ENCODE measurements at places on chromosomes 5 and 9. TPM values are rescaled to one million over a fixed set of nuclear protein-coding genes. Genes with fewer than 3 reads are reported as not detected.

DNA sequence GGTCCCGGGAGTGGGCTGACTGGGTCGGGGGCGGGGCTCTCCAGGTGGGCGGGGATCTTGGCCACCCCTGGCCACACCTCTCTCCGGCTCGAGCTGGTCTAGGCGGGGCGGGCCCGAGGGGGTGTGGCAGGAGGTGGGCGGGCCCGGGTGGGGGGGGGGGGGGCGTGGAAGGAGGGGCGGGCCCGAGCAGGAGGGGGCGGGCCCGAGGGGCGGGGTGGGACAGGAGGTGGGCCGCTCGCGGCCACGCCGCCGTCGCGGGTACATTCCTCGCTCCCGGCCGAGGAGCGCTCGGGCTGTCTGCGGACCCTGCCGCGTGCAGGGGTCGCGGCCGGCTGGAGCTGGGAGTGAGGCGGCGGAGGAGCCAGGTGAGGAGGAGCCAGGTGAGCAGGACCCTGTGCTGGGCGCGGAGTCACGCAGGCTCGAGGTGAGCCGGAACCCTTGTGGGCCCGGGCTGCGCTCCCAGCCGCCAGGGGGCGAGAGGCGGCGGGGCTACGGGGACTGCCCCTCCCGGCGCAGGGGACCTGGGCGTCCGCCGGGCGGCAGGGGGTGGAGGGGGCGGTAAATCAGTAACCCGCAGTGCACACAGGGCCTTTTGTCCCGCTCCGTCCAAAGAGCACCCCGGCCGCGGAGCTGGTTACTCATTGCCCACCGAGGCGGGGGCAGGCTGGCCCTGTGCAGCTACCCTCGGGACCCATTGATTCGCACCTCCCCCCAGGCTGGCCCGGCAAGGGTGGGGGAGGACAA, at the start of gene FGFR4:
FGFR4 (plus strand) TSS at position 262 of the 744 bp plus-strand sequence. CDS start 2,688 bp downstream, outside the sequence.
- H3K27ac ChIP-seq: no peak within 1 kb of the TSS
- peaks cover 84% of the 10 kb centered on the region for H3K27me3 ChIP-seq
- peak; percentile 56 for DNase-seq
- H3K4me1 ChIP-seq: peaks cover 28% of the 10 kb centered on the region
- H3K4me3 ChIP-seq: peak within 1 kb of the TSS; percentile 66

GRCh38 chr5:116763987-116764866, 189.6 kb upstream of the SEMA6A start:
- no peaks in the 10 kb centered on the region for H3K36me3 ChIP-seq
- no peaks in the 10 kb centered on the region for H3K4me1 ChIP-seq
- no peak overlapping the region for H3K27ac ChIP-seq

DNA sequence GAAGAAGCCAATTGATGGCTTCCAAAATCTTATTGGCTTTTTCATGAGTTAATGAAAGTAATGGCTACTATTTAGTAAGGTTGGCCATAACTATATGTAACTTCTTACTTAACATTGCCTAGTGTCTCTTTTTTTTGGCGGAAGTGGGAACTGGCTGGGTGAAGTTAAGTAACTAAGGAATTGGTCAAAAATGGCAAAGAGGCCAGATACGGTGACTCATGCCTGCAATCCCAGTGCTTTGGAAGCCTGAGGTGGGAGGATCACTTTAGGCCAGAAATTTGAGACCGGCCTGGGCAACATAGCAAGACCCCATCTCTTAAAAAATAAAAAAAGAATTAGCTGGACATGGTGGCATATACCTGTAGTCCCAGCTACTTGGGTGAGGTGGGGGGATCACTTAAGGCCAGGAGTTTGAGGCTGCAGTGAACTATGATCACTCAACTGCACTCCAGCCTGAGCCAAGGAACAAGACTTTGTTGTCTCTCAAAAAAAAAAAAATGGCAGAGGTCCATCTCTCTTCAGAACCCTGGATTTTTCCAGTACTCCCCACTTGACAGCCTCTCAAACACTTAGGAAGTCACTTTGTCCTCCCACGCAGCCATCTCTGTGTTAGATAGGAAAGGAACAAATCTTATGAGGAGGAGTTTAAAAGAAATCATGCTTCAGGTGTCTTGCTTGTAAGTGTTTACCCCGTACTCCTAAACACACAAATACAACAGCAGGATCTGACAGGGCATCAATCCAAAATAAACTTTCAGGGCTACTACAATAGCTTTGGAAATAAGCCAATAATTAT, 75.7 kb downstream of the TEK start:
- DNase-seq: no peak
- H3K27me3 ChIP-seq: no peaks in the 10 kb centered on the region
- H3K4me1 ChIP-seq: peaks cover 37% of the 10 kb centered on the region

GRCh38 chr9:106615118-106615889, 247.7 kb upstream of the ZNF462 start:
- no peak overlapping the region for H3K27ac ChIP-seq
- H3K4me3 ChIP-seq: no peak overlapping the region
- H3K27me3 ChIP-seq: no peaks in the 10 kb centered on the region

- H3K4me3 ChIP-seq: no peak overlapping the region
- H3K27ac ChIP-seq: no peak overlapping the region
- no peak for DNase-seq
- H3K4me1 ChIP-seq: no peaks in the 10 kb centered on the region
Measured at GRCh38 chr5:13830536-13830935, 114.0 kb downstream of the DNAH5 start.

DNA sequence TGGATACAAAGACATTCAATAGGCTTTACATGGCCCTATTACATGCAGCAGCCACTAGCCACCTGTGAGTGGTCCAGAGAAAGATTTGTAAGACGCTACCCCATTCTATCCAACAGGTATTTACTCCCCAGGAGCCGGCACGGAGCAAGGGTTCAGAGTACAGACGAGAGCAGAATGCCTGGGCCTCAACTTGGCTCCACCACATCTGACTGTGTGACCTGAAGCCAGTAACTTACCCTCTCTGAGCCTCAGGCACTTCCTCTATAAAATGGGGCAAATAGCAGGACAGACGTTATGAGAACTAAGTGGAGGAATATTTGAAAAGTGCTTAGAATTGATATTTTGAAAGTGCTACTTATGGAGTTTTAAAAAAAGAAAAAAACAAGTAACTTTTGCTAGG, 100.0 kb downstream of the TLE1 start:
- H3K4me3 ChIP-seq: no peak overlapping the region
- no peaks in the 10 kb centered on the region for H3K27me3 ChIP-seq
- peaks cover 52% of the 10 kb centered on the region for H3K36me3 ChIP-seq
- peaks cover 24% of the 10 kb centered on the region for H3K4me1 ChIP-seq
- no peak for DNase-seq

The SLC6A7 gene
- total RNA-seq: not detected

DNA sequence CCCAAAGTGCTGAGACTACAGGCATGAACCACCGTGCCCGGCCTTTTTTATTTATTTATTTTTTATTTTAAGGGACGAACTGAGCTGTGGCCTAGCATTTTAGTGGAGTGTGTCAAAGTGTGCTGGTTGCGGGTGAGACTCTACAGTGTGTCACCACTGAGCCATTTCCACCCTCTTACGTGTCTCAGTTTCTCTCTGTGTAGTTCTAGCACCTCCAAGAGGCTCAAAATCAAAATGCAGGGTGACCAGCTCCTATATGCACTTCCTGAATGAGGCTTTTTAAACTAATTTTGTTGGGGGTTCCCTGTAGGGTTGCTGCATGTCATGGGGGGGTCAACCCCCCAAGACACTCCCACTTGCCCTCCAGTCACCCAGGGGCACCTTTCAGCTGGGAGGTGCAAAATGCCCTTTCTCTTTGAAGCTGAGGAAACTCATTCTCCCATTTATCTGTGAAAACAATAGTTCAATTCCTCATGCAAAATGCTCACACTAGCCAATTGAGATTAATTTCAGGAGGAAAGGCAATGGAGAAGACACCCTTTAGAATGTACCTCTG, 69.3 kb downstream of the COL15A1 start:
- no peak for DNase-seq
- H3K4me1 ChIP-seq: no peaks in the 10 kb centered on the region
- no peak overlapping the region for H3K4me3 ChIP-seq
- peak overlapping the region; percentile 31 for H3K27ac ChIP-seq
- H3K36me3 ChIP-seq: peaks cover 43% of the 10 kb centered on the region

GRCh38 chr5:37090123-37090726, 159.0 kb downstream of the CPLANE1 start:
- no peaks in the 10 kb centered on the region for H3K4me1 ChIP-seq
- no peak overlapping the region for H3K27ac ChIP-seq
- no peak overlapping the region for H3K4me3 ChIP-seq
- no peak for DNase-seq

The C5orf15 gene
- total RNA-seq: 34.4 TPM

The HMGXB3 gene
- 14.7 TPM for total RNA-seq

The SLC2A6 gene
- total RNA-seq: 2.0 TPM

DNA sequence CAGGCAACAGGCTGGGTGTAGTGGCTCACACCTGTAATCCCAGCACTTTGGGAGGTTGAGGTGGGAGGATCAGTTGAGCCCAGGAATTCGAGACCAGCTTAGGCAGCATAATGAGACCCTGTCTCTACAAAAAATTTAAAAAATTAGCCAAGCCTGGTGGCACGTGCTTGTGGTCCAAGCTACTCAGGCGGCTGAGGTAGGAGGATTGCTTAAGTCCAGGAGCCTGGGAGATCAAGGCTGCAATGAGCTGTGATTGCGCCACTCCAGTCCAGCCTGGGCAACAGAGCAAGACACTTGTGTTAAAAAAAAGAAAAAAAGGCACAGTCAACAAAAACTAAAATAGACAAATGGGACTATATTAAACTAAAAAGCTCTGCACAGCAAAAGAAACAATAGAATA, 29.3 kb downstream of the ATP6V0E1 start:
- no peak overlapping the region for H3K27ac ChIP-seq
- no peaks in the 10 kb centered on the region for H3K36me3 ChIP-seq
- no peaks in the 10 kb centered on the region for H3K27me3 ChIP-seq
- peaks cover 59% of the 10 kb centered on the region for H3K4me1 ChIP-seq
- H3K4me3 ChIP-seq: no peak overlapping the region

- H3K27me3 ChIP-seq: peaks cover 10% of the 10 kb centered on the region
- H3K36me3 ChIP-seq: no peaks in the 10 kb centered on the region
- no peak for DNase-seq
- H3K4me3 ChIP-seq: no peak overlapping the region
Measured at GRCh38 chr9:116181853-116182610, 28.4 kb downstream of the PAPPA start.

- H3K4me1 ChIP-seq: peaks cover 18% of the 10 kb centered on the region
- no peak overlapping the region for H3K27ac ChIP-seq
Measured at GRCh38 chr9:95129476-95130291, 187.8 kb downstream of the FANCC start.

DNA sequence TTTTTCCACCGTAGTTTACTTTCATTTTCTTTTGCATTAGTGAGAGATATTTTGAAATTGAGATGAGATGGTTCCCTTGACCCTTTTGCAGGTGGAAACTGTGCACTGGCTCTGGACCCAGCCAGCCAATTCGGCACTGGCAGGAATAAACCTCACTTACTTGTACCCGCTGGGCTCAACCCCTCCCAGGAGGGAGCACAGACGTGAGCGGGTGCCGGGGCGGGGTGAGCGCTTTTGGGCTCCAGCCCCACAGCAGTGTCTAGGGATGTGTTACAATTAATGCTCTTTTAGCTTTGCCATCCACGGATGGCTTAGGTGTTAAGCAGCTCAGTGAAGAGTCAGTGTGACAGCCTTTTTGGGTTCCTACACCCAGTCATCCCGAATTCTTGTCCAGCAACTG, 766.1 kb upstream of the CHD1 start:
- no peak for DNase-seq
- no peaks in the 10 kb centered on the region for H3K4me1 ChIP-seq
- H3K27ac ChIP-seq: no peak overlapping the region
- H3K27me3 ChIP-seq: no peaks in the 10 kb centered on the region
- no peak overlapping the region for H3K4me3 ChIP-seq
- no peaks in the 10 kb centered on the region for H3K36me3 ChIP-seq

The SHC3 gene
- total RNA-seq: 0.96 TPM

DNA sequence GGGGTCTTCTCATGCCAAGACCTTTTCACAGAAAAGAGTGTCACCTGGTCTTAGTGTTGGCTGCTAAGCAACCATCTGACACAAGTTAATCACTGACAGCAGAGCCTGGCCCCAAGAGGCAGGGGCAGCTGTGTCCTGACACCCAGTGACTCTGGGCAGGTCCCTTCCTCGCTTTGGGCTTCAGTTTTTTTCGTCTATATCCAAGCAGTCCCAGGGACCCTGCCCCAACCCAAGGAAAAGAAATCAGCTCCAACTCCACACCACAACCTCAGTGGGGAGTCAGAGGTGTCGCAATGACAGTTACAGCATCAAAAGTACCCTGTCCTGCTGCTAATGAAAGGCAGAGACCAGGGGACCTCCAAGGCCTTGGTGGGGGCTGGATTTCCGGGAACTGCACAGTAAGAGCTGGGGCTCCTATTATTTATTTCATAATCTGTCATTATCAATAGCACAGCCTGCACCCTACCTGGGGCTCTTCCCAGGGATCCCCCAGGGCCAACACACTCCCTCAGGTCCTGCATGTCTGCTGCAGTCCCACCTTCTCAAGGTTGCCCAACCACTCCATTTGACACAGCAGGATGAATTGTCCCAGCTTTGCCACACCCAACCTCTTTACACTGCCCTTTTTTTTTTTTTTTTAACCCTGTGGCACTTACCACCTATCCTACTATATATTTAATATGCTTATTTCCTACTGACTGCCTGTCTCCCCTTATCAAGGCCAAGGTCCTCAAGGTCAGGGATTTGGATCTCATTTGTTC, 9.4 kb downstream of the ANKS6 start:
- peaks cover 12% of the 10 kb centered on the region for H3K4me1 ChIP-seq
- peaks cover 14% of the 10 kb centered on the region for H3K36me3 ChIP-seq
- no peaks in the 10 kb centered on the region for H3K27me3 ChIP-seq

The PCDHGA12 gene
- total RNA-seq: 4.8 TPM

DNA sequence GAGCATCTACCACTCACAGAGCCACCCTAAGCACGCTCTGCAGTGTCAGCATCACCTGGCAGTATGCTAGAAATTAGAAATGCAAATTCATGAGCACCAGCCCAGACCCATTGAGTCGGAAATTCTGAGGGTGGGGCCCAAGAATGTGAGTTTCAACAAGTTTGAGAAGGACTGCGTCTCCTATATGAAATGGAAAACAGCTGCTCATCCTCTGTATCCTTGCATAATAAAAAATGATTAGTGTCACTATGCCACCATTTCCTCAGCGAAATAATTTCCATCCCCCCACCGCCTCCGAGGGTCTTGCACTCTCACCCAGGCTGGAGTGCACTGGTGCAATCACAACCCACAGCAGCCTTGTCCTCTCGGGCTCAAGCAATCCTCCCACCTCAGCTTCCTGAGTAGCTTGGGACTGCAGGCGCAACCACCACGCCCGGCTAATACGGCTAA, 1.3 kb upstream of the IQGAP2 start:
- H3K4me3 ChIP-seq: peak overlapping the region; percentile 76
- peak overlapping the region; percentile 73 for H3K27ac ChIP-seq
- H3K4me1 ChIP-seq: peaks cover 24% of the 10 kb centered on the region

The SLC46A2 gene
- not detected for total RNA-seq

The TRAF1 gene
- 2.6 TPM for total RNA-seq
